ENCODE measurements at places on chromosomes 1 and 21.
A peak's percentile ranks its signal among the peaks of the same experiment; 100 is the strongest.

DNA sequence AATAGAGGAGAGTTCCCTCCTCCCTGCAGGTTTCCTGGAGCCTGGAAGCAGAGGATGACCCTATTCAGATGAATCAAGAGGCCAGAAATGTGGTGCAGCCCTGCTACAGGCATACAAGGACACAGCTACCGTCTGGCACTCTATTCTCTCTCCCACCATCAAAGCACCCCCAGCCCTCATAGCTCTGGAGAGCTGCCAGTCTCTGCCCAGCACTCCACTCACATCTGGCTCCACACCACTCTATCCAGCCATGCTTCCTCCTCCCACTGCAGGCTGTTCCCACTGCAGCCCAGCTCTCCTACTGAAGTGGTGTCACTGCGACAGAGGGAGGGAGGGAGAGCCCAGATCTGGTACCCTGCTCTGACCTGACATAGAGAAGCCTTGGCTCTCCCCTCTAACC lies 18.4 kb downstream of the SYT2 start:
- DNase-seq, result no peak

DNA sequence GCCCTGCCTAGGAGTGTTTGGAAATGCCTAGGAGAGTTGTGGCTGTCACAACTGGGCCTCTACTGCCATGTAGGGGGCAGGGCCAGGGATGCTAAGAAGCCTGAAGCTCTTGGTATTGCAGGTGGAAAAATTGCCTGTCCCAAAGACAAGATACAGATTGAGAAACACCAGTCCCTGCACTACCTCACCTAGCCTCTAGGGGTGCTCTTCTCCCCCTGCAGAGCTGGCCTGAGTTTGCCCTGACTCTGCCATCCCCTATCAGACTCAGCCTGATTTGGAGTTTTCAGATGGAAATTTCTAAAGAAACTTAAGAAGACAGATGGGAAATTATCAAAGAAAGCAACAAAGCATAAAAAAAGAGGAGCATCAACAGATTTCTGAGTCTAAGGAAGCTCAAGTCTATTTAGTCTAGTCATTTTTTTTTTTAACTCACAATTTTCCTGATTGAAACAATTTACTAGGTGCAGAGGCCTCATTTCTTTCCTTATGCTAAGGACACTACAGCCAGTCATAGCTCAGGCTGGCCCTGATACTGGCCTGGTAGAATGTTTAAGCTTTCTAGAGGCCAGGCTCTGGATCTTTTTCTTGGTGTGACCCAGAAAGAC lies 61.4 kb upstream of the LRRN2 start:
- peak; percentile 47 for DNase-seq

DNA sequence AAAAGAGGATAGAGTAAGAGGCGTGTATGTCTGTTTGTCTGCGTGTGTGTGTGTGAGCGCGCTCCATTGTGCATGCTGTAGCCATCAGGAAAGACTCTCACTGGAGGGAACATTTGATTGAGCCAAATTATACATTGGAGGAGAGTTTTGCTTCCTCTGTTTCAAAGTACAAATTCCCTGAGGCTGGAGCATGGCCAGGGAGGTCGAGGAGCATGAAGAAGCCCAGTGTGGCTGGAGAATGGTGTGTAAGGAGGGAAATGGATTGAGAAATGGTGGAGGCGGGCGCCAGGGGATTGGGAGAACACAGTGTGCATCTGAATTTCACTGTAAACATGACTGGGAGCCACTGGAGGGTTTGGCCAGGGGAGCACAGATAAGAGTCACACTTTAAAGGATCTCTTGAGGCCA lies 22.1 kb upstream of the EFNA1 start:
- DNase-seq, result no peak

- DNase-seq, result no peak
Measured at GRCh38 chr1:63368131-63368530, 704 bp downstream of the ALG6 start.

DNA sequence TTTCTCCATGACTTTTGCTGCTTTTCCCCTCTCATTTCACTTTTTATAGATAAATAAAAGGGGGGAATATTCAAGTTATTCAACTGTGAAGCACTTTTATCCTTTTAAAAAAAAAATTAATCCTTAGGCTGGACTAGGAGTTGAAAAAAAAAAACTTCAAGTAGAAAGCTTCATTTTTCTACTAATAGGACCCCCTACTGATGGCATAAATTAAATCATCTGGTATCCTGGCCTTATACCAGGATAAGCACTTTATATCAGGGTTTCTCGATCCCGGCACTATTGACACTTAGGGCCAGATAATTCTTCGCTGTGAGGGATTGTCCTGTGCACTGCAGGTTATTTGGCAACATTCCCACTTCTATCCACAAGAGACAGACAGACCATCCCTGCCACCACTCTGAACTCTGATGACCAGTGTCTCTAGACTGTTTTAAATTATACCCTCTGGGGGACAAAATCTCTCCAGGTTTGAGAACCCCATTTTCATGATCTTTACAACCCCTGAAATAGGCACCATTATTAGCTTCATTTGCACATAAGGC lies 17.6 kb downstream of the USP33 start:
- no peak for DNase-seq

DNA sequence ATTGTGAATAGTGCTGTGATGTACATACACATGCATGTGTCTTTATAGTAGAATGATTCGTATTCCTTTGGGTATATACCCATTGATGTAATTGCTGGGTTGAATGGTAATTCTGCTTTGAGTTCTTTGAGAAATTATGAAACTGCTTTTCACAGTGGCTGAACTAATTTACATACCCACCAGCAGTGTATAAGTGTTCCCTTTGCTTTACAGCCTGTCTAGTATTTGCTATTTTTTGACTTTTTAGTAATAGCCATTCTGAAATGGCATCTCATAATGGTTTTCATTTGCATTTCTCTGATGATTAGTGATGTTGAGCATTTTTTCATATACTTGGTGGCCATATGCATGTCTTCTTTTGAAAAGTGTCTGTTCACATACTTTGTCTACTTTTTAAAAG lies 54.5 kb upstream of the FAM78B start:
- DNase-seq, result no peak

- DNase-seq, result no peak
Measured at GRCh38 chr1:45001011-45001481, 10.1 kb downstream of the HECTD3 start.

- no peak for DNase-seq
Measured at GRCh38 chr1:99777752-99778151, 11.3 kb upstream of the FRRS1 start.

DNA sequence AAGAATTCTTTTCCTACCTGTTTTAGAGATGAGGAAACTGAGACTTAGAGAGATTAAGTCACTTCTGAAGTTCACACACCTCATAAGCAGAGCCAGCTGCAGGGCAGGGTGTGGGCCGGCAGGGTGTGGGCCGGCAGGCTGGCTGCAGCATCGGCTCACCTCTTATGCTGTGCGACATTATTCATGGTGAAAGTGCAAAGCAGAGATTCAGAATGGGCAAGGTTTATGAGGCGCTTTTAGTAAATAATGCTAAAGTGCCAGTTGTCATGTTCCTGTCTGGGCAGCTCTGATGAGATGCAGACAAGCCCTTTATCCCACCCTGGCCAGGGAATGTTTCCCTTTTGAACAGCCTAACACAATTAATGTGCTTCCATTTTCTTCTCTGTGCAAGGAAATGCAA lies 14.6 kb downstream of the MAB21L3 start:
- DNase-seq, result no peak

DNA sequence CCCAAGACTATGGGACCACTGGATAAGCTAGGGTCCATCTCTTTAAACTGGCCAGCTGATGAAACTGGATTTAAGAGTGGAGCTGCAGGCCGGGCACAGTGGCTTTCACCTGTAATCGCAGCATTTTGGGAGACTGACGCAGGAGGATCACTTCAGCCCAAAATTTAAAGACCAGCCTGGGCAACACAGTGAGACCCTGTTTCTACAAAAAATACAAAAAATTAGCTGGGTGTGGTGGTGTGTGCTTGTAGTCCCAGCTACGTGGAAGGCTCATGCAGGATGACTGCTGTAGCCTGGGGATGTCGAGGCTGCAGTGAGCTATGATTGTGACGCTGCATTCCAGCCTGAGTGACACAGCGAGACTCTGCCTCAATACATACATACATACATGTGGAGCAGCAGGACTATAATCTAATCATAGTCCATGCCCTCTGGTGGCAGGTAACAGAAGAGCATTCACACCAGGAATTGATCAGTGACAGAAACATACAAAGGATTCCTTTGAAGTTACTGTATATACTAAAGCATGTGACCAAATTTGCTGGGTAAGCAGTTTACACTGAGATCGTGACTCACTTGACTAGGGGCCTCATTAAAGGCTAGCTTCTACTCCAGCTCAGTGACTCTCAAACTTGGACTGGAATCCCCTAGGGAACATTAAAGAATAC lies 101.5 kb upstream of the SLFNL1 start:
- DNase-seq, result peak; percentile 12

DNA sequence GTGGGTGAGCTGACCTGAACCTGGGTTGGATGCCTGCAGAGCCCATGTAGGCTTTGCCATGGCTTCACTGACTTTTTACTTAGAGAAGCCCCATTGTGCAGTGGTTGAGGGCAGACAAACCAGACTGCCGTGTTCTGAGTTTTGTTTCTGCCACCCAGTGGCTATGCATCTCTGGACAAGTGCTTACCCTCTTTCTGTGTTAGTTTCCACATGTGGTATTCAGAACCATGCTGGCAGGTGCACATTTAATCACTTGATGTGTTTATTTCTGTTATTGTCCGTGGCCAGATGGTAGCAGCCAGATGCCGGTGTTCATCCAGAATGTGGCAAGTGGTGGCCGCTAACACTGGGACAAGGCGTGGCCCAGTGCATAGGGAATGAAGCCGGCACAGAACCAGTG lies 10.3 kb upstream of the PTPN7 start:
- DNase-seq, result peak; percentile 28

GRCh38 chr1:81803431-81804110 lies 2.8 kb downstream of the ADGRL2 start:
- DNase-seq, result no peak

DNA sequence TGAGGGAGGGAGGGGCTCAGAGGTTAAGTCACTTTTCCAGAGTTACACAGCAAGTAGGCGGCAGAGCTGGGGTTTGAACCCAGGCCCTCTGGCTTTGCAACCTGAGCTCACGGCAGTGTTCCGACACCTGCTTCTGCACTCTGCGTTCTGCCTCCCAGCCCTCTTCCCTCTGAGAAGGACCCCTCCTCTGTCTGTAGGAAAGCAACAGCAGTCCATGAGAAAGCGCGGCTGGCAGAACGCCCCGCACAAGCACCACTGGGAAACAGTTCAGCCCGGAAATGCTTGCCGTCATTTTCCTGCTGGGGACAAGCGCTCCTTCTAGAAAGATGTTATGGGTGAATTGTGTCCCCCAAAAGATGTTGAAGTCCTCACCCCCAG lies 241.1 kb downstream of the NPHP4 start:
- no peak for DNase-seq

DNA sequence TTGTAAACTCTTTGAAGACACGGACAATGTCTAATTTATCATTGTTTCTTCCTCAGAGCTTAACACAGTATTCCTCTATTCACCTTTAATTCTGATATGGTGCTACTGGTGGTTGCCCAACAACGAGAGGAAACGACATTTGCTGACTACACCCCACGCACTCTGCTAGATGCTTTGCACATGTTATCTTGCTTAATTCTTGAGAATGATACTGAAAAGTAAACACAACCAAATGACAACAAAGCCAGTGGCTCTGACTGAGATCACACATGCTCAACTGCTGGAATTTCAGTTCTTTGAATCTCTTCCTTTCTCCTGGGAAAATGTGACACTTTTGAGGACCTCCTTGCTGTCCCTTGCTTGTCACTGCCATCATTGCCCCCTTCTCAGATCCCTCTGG lies 37.2 kb upstream of the DDAH1 start:
- DNase-seq, result no peak

DNA sequence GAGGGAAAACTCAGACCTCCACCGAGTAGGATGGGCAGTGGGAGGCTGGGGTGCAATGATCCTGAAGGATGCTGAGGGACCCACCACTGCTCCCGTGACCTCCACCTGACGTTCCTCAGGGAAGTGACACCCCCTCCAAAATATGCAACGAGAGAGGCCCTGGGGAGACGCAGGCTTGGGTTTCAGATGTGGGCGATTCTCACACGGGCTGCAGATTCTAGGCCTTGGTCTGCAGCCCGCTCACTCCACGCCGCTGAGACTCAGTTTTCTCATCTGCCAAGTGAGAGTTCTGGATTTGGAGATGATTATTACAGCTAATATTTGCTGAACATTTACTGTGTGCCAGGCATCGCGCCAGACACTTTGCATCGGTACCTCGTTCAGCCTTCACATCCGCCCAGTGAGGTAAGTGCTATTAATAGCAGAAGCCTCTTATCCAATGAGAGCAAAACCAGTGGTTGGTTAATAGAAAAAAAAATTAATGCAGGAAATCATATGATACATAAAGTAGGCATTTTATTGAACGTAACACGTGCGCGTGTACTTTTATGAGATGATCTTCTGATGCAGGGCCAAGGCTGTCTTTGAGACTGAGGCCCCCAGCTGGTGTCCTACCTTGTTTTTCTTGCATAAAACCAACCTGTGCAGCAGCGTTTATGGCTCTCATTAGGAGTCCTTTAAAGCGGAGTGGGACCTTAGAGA lies 102.0 kb upstream of the RUNX3 start:
- peak; percentile 87 for DNase-seq

DNA sequence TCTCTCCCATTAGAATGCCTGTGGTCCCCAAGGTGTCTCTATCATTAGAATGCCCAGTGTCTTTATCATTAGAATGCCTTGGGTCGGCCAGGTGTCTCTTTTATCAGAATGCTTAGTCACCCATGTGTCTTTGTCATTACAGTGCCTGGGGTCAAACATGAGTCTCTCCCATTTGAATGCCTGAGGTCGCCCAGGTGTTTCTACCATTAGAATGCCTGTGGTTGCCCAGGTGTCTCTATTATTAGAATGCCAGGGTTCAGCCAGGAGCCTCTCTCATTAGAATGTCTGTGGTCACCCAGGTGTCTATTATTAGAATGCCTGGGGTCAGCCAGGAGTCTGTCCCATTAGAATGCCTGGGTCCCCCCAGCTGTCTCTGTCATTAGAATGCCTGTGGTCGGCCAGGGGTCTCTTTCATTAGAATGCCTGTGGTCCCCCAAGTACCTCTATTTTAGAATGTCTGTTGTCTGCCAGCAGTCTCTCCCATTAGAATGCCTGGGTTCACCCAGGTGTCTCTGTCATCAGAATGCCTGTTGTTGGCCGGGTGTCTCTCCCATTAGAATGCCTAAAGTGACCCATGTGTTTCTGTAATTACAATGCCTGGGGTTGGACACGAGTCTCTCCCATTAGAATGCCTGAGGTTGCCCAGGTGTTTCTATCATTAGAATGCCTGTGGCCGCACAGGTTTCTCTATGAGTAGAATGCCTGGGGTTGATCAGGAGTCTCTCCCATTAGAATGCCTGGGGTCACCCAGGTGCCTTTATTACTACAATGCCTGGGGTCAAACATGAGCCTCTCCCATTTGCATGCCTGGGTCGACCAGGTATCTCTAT lies 57.1 kb downstream of the RNF187 start:
- DNase-seq, result no peak

DNA sequence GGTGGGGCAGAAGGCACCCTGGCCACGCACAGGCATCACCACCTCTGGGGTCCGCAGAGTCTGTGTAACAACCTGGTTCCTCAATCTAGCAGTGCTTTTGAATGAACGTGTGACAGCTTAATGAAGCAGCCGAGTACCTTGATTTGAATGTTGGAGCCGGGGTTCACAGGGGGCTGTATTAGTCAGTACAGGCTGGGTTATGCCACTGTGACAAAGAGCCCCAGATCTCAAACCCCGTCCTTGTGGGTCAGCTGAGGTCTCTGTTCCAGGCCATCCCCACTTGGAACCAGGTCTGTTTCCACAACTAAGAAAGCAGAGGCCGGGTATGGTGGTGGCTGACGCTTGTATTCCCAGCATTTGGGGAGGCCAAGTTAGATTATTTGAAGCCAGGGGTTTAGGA lies 10.5 kb downstream of the TMEM240 start:
- DNase-seq, result no peak

GRCh38 chr1:234484991-234485739 lies 6.2 kb upstream of the TARBP1 start:
- no peak for DNase-seq

All from CD4-positive, alpha-beta T cell treated with Interleukin-10 for 1 hour (primary cell).